ENCODE measurements at places on chromosomes 1 and 21.

DNA sequence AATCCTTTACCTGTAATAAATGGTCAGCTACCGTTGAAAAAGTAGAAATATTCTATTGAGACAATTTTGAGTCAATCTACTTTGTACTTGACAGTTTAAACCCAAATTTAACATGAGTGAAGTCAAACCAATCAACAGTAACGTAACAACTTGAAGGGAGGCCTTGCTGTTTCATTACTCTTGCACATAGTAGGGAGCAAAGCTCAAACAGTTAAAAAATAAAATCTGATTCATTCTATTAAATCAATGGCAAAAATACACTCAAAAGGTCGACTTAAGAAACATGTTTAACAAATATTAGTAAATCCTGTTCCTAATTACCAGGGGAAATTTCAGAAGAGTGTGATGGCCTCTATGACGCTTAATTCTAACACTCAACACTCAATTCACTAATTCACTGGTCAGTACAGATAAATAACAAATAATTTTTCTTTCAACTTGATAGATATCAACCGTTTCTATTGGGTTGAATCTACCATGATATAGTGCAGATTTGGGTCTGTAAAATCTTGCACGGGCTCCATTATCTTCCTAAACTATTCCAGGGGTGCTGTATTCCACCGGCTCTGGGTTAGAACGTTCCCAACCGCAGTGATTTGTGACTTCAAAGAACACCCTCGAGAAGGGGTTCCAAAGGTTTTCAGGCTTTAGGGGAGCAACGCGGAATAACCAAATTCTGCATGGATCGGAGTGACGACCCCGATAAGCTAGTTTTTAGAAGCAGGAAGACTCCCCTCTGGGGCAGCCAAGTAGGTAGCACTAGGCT lies 1.4 kb downstream of the TARBP1 start:
- no peak for DNase-seq

- no peak for DNase-seq
Observed at GRCh38 chr1:31573261-31573660, 3.1 kb upstream of the TINAGL1 start.

- DNase-seq: peak; percentile 97
Observed at GRCh38 chr1:9280015-9280860, 12.5 kb upstream of the SPSB1 start.

DNA sequence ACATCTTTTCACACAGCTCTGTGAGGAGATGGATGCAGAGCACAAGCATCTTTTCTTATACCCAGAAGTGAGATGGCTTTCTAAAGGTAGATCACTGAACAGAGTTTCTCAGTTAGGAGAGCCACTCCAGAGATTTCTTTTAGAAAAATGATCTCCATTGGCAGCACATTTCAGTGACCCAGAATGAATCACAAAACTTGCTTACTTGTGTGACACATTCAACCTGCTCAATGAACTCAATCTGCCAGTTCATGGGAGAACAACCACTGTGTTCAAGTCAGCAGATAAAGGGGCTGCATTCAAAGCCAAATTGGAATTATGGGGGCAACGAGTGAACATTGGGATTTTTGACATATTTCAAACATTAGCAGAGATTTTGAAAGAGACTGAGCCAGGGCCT lies 78.3 kb downstream of the UCHL5 start:
- DNase-seq: no peak

DNA sequence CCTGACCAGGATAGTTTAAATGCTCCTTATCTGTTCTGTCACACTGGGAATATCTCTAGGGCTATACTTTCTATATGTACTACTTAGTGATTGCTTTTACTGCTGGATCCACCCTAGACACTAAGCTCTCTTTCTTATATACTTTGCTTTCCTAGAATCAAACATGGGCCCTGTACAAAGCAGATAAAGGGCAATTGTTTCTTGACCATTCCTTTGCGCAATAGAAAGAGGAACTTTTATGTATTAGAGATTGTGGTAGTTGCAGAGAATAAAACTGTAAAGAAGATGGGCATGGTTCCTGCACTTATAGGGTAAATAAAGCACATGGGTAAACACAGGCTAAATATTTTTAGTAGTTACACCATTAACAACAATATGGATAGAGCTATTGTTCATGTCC lies 58.8 kb downstream of the ATP6V1G3 start:
- no peak for DNase-seq

GRCh38 chr21:40902299-40902698 lies 55.3 kb upstream of the DSCAM start:
- no peak for DNase-seq

GRCh38 chr1:81327743-81328142 lies 473.0 kb upstream of the ADGRL2 start:
- no peak for DNase-seq

GRCh38 chr1:237171454-237172117 lies 129.6 kb downstream of the RYR2 start:
- DNase-seq: no peak

DNA sequence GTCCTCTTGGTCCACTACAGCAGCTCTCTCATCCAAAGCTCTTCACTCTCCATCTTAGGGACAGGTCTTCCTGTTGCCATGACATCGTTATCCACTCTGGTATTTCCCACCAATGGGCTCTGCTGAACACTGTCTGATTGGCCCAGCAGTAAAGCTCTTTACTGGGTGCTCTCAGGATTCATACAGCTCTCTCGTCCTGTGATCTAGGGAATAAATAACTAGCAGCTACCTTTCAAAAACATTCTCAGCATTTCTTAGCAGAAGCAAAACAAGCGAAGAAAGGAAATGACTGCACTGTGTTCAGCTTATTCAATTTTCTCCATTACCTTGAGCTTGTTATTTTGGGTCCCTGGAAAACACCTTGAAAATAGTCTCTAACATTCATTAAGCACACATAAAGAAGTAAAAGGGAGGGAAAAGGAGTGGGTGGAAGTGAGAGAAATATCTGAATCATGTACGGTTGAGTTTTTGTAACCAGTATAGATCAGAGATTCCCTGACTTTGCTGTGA lies 163.4 kb upstream of the SGIP1 start:
- no peak for DNase-seq

DNA sequence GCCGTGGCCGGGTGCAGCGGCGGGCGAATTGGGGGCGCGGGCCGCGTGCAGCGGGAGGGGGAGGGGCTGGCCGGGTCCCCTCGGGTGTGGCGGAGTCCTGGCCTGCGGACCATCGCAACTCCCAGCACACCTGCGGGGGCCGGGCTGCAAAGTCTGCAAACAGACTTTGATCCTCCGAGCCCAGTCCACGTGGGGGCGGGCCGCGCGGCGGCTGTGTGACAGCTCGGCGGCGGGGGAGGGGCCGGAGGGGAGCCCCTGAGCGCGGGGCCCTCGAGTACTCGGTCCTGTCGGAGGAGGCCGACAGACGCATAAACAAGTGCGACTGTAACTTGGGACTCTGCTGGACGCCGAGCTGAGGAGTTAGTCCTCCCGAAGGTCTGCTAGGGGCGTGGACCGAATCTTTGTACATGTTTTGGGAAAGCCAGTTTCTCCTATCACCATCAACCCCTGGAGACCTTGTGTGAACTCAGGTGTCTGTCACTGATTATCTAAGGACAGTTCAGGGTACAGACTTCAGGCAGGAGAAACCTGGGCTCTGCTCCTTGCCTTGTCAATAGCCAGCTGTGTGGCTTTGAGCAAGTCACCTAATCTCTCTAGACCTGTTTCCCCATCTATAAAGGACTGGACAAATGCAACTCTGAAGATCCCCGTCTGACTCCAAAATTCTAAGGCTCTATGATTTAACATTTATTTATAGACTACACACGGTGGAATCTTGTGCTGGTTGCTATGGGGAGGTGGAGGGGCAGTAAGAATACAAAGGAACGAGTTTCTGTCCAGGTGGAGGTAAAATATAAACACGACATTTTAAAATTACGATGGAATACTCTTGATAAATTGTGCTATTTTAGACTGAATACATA lies 710 bp upstream of the SLC30A1 start:
- DNase-seq: no peak

GRCh38 chr1:223492044-223492443 lies 98.8 kb downstream of the CCDC185 start:
- no peak for DNase-seq
